ENCODE measurements at places on chromosomes 6 and 20.

GRCh38 chr6:108946695-108947094 is 98.5 kb downstream of the ARMC2 start:
- no peak for DNase-seq

- DNase-seq, result no peak
Observed at GRCh38 chr6:122438975-122439374, 32.6 kb downstream of the SERINC1 start.

DNA sequence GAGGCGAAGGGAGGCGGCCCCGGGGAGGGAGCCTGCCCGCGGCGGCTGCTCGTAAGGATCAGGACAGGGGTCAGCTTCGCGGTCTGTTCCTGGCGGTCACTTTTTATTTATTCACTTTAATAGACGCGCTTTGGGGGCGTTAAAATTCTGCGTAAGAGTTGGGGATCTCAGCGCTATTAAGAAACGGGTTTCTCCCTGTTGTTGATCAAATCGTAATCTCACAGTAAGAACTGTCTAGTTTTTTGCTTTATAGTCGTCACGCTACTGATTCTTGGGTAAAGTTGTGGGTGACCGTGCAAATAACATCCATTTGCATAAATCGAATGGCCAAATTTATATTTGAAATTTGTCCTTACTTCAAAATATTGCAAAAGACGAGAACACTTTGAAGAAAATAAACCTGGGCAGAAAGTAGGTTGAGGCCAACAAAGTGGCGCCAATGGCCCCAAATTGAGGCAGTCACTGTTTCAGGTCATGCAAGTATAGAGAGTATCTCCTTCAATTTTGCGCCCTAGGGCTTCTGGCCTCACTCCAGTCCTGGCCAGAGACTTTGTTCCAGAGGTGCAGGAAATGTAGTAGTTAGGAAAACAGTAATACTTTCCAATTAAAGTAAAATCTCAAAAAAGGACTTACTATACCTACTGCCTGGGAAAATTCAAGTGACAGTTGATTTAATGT is 963 bp upstream of the RMND1 start:
- DNase-seq, result no peak

DNA sequence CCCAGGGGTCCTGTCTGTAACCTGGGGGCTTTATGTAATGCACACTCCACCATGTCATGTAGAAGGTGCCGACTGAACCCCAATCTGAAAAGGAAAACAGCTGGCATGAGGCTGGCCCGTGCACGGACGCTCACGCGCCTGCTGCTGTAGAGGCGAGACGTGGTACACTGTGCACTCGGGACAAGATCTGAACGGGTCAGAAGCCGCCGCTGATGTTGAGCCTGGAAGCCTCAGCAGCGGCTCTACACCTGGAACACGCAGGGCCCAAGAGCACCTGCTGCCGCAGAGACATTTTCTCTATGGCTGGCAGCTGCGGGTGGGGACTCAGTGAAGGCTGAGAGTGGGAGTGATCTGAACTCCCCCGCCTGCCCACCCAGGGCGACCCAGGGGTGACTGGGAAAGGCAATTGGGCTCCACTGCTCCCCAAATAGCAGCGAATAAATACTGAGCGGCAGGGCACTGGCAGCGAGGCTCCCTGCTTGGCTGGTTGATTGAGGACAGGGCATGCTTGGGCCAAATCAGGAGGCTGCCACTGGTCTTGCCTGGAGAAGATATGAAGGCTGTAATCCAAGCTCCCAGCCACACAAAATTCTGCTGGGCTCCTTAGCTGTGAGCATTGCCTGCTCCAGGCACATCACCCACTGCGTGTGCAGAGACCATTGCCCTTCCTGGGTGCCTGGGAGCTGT is 2.5 kb upstream of the OGFR start:
- DNase-seq, result no peak

- no peak for DNase-seq
Observed at GRCh38 chr20:237929-238328, 10.9 kb downstream of the DEFB129 start.

DNA sequence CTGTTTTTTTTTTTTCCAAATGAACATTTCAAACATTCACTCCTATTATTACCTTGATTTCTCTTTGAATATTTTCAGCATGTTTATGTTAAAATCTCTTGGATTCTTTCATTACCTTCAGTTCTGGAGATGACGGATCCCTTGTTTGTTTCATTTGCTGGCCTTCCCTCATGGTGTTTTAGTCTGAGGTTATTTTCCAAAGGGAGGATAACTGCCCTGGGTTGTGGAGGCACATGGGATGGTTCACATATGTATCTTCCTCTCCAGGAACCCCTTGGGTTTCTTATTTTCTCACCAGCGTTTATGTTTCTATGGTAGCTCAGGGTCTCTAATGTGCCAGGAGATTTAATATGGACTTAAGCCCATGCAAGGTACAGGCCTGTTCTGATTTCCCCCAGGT is 36.3 kb downstream of the ECT2L start:
- no peak for DNase-seq

Measured in GM13976 (cell line).